IPS DF 19.7 (cell line): ENCODE measurements at places on chromosomes 3 and 15.

- no peak for DNase-seq
Measured at GRCh38 chr15:92810418-92811138, 89.5 kb upstream of the CHD2 start.

GRCh38 chr3:117790235-117790987 lies 1080.8 kb downstream of the TUSC7 start:
- no peak for DNase-seq

DNA sequence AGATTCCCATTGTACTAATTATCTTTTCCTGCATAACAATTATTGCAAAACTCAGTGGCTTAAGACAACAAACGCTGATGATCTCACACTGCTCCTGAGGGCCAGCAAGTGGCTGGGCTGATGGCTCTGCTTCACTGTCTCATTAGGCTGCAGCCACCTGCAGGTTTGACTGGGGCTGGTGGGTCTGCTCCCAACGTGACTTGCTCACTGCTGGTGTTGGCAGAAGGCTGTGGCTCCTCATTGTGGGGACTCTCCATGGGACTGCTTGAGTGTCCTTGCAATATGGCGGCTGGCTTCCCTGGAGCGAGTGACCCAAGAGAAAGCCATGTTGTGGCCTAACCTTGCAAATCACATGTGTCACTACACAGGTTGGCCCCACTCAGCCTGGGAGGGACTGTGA lies 71.1 kb downstream of the PLXNA1 start:
- no peak for DNase-seq

- DNase-seq = no peak
Measured at GRCh38 chr15:29470311-29470710, 200.7 kb upstream of the NSMCE3 start.

GRCh38 chr3:161851941-161852566 lies 355.4 kb downstream of the OTOL1 start:
- no peak for DNase-seq

- DNase-seq = no peak
Measured at GRCh38 chr15:65947041-65947440, 77.8 kb downstream of the RAB11A start.

DNA sequence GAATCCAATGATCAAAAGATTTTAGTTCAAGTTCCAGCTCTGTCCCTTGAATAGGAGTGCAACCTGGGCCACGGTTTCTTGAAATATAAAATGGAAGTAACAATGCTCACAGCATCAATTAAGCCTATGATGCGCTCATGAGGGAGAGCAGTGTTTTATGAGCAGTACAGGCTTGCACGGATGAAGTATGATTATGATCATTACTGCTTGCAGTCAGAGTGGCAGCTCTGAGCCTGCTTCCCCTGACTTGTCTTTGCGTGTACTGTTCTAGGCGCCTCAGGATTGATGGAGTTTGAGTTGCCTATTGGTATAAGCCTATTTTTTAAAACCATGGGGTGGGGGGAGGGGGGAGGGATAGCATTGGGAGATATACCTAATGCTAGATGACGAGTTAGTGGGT lies 37.0 kb downstream of the ITGB5 start:
- no peak for DNase-seq

- no peak for DNase-seq
Measured at GRCh38 chr3:107421170-107421792, 44.0 kb downstream of the CCDC54 start.

DNA sequence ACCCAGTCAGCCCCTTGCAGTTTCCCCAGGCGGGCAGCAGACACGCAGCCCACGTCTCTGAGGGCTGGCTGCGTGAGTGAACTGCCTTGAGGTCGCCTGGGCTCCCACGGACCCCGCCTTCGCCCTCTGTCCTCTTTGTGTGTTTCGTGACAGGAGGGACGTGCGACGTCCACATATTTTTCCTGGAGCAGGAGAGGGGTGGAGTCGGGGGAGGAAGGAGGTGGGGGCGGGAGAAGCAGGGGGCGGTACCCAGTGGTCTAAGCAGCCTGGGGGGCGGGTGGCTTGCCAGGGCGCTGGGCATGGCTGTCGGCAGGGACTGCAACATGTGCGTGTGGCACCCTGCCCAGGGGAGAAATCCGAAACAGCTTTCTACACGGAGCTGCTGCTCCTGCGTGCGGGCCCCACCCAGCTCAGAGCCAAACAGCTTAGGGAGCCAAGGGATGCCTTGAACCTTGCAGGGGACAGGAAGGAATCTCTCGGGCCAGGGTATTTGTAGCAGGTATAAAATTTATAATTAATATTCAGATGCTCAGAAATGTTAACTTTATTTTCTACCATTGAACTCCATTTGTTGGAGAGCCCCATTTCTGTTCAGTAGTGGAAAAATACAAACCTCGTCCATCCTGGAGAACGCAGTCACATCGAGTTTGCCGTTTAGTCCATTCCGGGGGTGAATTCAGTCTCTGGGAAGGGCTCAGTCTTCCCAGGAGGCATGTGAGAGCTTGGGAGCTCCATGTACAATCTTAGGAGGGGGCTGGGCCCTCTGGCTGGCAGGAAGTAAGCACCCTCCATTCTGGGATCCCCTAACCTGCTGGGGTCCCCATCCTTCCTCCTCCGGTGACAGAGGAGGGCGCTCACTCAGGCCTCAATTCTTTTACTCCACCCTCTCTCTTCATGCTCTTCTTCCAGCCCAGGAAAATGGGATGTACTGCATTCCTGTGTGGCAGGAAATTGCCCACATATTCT lies 79.1 kb upstream of the MEF2A start:
- no peak for DNase-seq

DNA sequence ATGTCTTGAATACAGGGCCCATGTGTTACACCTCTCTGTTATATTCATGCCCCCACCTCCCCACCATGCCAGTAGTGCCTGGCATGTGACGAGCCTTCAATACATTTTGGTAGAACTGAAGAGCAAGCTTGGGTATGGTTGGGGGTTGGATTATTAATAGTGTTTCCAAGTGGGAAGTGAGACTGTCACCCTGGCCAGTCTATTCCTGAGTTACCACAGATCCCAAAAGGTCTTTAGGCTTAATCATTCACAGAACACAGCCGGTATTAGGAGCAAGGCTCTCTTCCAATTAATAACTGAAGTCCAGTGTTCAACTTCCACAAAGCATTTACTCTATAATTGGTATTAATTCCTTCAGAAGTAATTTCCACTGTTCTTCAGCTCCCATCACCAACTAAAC lies 231.9 kb upstream of the LRTM1 start:
- DNase-seq = no peak

DNA sequence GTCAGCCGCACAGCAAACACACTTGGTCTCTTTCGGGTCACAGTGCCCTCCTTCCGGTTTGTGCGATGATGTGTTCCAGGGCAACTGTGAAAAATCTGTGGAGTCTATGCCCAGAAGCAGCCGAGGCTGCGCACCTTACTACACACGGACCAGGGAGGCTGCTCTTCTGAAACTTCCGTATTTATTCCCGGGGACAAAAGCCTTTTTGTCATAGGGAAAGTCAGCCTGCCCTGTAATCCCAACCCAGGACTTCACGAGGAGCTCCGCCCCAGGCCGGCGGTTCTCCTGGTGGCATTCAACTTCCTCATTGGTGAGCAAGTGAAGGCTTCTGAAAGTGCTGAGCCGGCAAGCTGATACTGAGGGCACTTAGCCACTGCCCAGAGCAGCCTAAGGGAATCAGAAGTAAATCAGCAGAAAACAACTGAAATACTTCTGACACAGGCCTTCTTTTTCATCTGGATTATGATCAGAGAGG lies 126.5 kb downstream of the FMN1 start:
- DNase-seq = no peak

DNA sequence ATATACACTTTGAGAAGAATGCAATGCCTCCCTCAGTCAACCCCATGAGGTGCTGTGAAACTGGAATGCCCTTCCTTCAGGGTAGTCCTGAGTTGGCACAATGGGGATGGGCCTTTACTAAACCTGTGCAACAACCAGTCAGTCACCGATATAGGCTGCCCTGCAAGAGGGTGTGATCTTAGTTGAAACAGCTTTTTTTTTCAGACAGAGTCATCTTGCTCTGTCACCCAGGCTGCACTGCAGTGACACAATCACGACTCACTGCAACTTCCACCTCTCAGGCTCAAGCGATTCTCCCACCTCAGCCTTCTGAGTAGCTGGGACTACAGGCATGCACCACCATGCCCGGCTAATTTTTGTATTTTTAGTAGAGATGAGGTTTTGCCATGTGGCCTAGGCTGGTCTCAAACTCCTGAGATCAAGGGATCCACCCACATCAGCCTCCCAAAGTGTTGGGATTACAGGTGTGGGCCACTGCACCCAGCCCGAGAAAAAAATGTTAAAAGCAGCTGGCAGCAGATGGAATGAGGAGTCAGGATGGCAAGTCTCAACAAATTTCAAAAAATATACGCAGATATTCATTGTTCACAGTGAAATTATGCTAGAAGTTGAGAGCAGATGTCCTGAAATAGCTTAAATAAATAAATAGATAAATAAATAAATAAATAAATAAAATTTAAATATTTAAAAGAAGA lies 31.8 kb downstream of the MYO5A start:
- no peak for DNase-seq

DNA sequence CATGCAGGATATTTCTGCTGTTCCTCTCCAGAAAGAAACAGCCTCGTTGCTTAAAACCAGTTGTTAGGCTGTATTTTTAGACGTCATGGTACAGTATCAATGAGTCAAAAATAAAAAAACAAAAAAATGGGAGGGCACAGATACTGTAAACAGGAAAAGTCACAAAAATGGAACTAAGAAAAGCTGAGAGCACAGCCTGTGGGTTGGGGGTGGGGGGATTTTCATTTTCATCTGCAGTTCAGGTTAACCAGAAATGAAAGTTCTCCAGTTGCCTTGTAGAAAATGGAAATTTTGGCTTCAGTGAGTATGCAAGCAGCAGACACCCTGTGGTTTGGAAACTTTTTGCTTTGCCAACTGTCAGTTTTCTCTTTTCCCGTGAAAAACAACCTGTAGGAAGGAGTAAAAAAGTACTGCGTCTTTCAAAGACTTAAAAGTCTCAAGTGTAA lies 59.0 kb downstream of the FRMD4B start:
- no peak for DNase-seq

DNA sequence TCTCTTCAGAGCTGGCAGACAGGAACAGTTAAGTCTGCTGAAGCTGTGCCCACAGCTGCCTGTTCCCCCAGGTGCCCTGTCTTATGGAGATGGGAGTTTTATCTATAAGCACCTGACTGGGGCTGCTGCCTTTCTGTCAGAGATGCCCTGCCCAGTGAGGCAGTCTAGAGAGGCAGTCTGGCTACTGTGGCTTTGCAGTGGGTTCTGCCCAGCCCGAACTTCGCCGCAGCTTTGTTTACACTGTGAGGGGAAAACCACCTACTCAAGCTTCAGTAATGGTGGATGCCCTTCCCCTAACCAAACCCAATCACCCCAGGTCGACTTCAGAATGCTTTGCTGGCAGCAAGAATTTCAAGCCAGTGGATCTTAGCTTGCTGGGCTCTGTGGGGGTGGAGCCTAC lies 91.2 kb downstream of the SLC25A26 start:
- no peak for DNase-seq

DNA sequence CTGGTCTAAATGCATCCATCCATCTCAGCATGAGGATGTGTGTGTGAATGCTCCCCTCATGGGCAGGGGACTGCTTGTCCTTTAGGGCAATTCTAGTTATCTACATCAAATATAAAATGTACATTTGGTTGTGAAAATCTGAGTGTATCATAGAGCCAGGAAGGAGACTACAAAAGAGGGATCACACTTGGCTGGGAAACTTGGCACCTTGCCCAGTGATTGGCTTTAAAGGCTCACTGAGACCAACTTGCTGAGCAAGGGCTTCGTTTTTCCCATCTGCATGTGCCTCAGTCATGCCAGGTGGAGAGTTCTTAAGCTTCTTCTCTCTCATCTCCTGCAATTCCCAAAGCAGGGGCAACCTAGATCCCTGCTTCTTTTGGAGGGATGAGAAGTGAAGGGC lies 5.2 kb downstream of the CAPN3 start:
- DNase-seq = no peak

GRCh38 chr3:127067116-127067910 lies 84.4 kb downstream of the PLXNA1 start:
- DNase-seq = no peak

- no peak for DNase-seq
Measured at GRCh38 chr3:54746722-54747121, 181.1 kb downstream of the LRTM1 start.

GRCh38 chr3:147089286-147089685 lies 317.1 kb downstream of the ZIC4 start:
- DNase-seq = no peak
